Stimulated activated CD4-positive, alpha-beta T cell treated with anti-CD3 and anti-CD28 coated beads, TNF-alpha, amount 100 ng/mL, for 48 hours (primary cell): ENCODE measurements at places on chromosomes 12 and 14.

DNA sequence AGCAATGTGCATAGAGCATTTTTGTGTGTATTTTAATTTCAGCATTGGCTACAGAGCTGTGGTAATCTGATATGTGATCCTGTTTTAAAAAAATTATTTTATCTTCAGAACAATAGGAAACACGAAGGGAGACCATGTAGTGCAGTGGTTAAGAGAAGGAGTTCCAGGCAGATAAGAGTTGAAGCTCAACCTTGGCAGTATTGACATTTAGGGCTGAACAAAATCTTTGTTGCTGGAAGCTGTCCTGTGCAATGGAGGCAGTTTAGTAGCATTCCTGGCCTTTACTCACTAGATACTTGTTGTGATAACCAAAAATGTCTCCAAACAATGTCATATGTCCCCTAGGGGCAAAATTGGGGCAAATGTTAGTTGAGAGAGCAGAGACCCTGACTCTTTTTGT is 59.2 kb downstream of the CHST11 start:
- DNase-seq: no peak

- DNase-seq: no peak
Measured at GRCh38 chr14:53716578-53716977, 240.0 kb downstream of the BMP4 start.

GRCh38 chr12:50182461-50182860 is 15.3 kb upstream of the CERS5 start:
- DNase-seq: no peak

- DNase-seq: no peak
Measured at GRCh38 chr14:95527387-95528002, 7.4 kb upstream of the GLRX5 start.

GRCh38 chr12:100200463-100201181 is at the start of gene ACTR6:
Gene ACTR6, plus strand, starts transcription at chr12:100200815. Its CDS starts 37 bp downstream, at chr12:100200852.
- DNase-seq: peak; percentile 88

DNA sequence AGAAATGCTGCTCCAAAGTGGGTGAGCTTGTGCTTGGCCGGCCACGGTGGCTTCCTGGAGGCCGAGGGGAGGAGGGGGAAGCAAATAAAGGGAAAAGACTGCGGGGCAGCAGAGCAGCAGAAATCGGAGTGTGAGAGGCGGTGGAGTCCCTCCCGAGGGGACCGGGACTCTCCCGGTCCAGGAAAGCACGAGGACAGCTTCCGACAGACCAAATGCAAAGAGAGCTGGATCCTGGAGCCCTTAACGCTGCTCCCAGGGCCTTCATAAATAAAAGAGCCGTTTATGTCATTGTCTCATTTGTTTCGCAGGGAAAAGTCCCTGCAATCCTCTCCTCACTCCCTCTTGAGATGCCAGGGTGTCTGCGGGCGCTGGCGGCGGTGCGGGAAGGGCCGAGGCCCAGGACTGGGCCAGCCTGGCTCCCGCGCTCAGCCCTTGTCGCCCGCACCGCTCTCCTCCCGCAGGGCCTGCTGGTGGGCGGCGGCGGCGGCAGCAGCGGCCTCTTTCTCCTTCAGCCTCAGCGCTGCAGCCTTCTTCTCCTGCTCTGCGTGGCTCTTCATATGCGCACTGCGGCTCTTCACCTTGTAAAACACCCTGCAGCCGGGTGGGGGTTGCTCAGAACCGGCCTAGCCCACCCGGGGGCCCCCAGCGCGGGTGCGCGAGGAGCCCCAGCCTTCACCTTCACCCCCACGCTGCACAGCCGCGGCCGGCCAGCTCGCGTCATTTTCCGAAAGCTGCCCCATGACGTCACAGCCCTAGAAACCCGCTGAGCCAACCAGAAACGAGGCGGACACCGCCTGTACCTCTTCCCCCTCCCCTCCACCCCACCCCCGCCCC is 4.5 kb upstream of the PNMA1 start:
- DNase-seq: no peak

- no peak for DNase-seq
Measured at GRCh38 chr12:5201554-5202218, 158.0 kb downstream of the KCNA5 start.

DNA sequence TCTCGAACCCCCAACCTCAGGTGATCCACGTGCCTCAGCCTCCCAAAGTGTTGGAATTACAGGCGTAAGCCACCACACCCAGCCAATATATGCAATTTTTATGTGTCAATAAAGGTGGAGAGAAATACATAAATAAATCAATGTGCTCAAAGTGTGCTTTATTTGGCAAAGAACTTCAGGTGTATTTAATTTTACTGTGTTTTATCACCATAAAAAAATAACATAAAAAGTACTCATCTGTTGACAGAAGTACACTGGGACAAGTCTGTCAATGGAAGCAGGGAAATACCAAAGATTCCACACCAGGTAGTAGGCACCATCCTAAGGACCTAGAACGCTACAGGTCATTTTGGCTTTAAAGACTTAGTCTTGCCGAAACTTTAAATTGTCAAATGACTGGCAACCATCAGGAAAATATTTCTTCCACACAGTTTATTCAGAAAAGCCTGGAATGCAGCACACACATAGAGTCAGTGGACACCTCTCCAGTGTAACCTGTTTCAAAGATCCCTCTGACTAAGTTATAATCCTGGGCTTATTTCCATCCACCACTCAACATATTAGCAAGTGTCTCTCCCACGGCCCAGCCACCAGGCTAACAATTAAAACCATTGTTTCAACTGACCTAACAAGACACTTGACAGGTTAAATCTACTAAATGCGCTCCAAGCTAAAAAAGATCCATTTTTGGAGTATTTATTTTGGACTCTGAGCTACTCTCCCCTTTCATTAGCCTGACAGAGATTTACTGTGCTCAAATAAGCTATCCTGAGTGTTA is 4.2 kb downstream of the ERO1A start:
- DNase-seq: no peak

GRCh38 chr14:60092526-60092920 is 800 bp downstream of the PCNX4 start:
- no peak for DNase-seq

GRCh38 chr12:108424026-108424425 is 84.9 kb upstream of the CMKLR1 start:
- DNase-seq: no peak

DNA sequence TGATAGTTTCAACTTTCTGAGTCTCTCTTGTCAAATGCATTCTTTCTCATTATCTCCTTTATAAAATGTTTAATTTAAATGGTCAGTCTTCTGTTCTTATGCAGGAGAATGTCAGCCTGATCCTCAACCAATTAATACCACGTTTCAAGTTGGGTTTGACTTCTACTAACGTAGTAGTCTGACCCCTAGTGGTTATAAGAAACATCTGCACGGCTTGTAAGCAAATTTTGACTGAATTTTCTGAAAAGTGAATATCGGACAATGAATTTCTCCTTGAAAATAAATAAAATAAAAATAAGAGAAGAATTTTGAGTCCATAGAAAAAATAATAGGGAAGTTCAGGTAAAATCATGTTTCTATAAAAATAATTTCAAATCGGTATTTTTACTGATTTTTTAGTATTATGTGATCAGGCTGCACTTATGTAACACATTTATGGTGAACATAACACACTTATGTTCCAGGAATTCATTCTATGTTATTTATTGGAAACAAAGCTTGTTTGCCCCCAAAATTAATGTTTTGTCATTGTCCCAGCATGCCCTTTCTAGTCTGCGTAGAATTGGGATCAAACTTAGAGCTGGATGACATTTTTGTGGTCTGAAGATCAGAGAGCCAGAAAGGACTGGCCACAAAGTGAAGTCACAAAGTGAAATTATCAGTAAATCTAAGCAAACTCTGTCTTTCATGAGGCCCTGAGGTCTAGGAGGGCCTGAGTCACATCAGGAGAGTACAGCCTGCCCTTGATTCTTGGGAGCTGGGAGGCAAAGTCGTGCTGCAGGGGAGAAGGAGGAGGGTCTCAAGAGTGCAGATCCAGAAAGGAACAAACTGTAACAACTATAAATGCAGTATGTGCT is 101.2 kb upstream of the STXBP6 start:
- DNase-seq: no peak
